ENCODE measurements at places on chromosomes 13 and 19. TPM values are rescaled to one million over a fixed set of nuclear protein-coding genes. Genes with fewer than 3 reads are reported as not detected.

The ZNF132 gene
- total RNA-seq = 6.4 TPM

The EHD2 gene
- total RNA-seq = 1.9 TPM

The ZNF726 gene
- 10.5 TPM for total RNA-seq

The CAMSAP3 gene
- total RNA-seq = 1.3 TPM

The TEX29 gene
- 0.80 TPM for total RNA-seq

GRCh38 chr13:29654384-29654783 is 58.9 kb upstream of the SLC7A1 start:
- no peaks in the 10 kb centered on the region for H3K4me1 ChIP-seq
- no peak overlapping the region for H3K4me3 ChIP-seq
- H3K27ac ChIP-seq = no peak overlapping the region
- DNase-seq = no peak

DNA sequence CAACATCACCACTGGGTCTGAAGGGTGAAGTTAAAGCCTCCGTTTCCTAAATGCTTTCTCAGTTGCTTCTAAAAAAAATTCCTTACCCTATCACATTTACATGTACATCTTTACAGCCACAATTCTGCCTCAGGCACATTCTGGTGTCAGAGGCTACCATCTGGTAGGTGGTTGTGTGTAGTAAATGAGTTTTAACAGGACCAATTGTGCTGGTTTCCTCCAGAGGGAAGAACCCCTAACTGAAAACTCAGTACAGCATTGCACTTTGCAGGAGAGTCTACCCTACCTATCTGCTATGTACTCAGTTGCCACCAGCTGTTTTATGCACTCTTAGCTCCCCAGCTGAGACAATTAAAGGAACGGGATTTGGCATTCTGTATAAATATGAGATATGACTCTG is 1576.5 kb downstream of the PCDH9 start:
- DNase-seq = no peak
- H3K4me1 ChIP-seq = no peaks in the 10 kb centered on the region
- H3K27ac ChIP-seq = no peak overlapping the region
- H3K27me3 ChIP-seq = no peaks in the 10 kb centered on the region
- H3K36me3 ChIP-seq = no peaks in the 10 kb centered on the region
- no peak overlapping the region for H3K4me3 ChIP-seq

DNA sequence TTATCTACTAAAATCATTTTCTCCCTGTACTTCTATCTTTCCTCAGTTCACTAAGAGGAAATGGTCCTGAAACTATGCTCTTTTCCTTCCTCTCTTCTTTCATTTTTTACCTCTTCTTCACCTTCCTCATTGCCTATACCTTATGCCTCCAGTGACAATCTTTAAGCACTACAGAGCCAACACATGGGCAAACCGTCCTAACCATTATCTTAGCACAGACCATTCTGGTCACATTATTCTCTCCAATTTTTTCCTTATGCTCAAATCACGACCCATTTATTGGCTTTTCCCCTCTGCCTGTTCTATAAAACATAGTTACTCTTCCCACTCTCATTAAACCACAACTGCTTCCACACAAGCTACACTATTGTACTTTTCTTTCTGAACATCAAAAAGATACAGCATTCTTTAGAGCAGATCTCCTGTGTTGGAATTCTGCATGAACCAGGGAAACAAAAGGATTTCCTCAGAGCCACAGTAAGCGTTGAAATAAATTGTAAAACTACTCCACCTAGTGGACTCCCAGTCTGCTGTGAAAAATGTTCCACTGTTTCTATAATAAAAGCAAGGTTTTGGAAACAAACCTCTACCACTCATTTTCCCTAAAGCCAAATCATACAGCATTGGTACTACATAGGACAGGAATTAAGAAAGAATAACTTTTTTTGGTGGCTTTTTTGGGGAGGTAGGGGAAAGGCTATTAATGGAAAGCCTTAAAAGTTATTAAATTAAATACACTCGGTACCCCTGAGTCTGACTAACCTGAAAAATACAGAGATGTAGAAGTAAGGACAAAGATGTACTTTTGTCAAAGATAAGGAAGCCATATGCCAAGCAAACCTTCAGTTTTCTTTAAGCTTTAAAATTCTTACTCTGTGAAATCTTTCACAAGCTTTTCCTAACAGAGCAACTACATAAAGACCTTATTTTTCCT is 19.5 kb downstream of the NUFIP1 start:
- no peak overlapping the region for H3K4me3 ChIP-seq
- no peaks in the 10 kb centered on the region for H3K4me1 ChIP-seq

DNA sequence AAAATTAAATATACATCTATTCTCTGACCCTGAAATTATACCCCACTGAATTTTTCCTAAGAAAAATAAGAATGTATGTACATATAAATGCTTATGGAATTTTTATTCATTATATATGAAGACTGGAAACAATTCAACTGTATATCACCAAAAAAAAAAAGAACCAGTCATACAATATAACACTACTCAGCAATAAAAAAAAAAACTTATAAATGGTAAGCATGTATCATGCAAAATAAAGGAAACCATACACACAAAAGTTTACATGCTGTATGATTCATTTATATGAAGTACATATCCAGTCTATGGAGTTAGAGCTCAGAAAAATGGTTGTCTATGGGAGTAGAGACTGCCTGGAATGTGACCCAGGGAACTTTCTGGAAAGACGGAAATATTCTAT is 199.4 kb upstream of the MIR17HG start:
- no peak overlapping the region for H3K27ac ChIP-seq
- no peaks in the 10 kb centered on the region for H3K27me3 ChIP-seq
- no peak overlapping the region for H3K4me3 ChIP-seq
- H3K36me3 ChIP-seq = no peaks in the 10 kb centered on the region
- H3K4me1 ChIP-seq = no peaks in the 10 kb centered on the region

DNA sequence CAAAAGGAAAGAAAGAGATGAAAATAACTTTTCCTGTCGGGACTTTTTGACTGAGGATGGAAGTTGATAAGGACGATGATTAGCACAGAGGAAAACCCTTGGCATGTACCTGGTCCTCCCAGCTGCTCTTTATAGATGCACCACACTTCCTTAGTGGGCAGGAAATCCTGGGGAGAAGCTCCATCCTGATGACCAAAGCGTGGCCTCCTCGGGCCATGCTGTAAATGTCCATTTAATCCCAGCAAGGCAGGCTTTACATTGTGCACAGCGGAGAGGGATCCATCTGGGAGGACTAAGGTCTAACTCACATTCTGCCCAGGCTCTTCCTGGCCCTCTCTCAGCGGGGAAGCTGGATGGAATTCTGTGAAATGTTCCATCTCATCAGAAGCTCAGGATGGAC is 113.5 kb downstream of the COL4A2 start:
- no peaks in the 10 kb centered on the region for H3K36me3 ChIP-seq
- no peak overlapping the region for H3K4me3 ChIP-seq
- no peak for DNase-seq
- H3K27me3 ChIP-seq = peaks cover 79% of the 10 kb centered on the region
- H3K27ac ChIP-seq = no peak overlapping the region

DNA sequence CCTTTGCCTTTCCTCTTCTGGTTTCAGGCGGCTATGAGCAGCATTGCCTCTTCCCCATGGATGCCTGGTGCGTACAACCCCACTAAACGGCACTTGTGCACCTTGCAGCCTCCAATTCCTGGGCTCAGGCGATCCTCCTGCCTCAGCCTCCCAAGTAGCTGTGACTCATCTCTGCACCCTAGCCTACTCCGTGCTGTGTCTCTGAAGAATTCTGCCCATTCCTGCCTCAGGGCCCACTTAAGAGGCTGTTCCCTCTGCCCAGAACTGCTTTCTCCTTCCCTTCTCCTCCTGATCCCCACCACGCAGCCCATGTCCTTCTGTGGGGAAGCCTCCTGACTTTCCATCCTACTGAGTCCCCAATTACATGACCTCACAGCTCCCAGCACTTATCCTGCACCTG is 142.2 kb upstream of the ZNF507 start:
- H3K4me1 ChIP-seq = no peaks in the 10 kb centered on the region
- H3K27ac ChIP-seq = no peak overlapping the region
- H3K36me3 ChIP-seq = no peaks in the 10 kb centered on the region
- DNase-seq = no peak
- no peaks in the 10 kb centered on the region for H3K27me3 ChIP-seq
- H3K4me3 ChIP-seq = no peak overlapping the region

- no peak for DNase-seq
- H3K36me3 ChIP-seq = no peaks in the 10 kb centered on the region
- H3K4me3 ChIP-seq = no peak overlapping the region
- H3K4me1 ChIP-seq = no peaks in the 10 kb centered on the region
- H3K27ac ChIP-seq = no peak overlapping the region
- peaks cover 77% of the 10 kb centered on the region for H3K27me3 ChIP-seq
These were observed 4.7 kb downstream of the SLITRK5 start for GRCh38 chr13:87675851-87676250.

GRCh38 chr19:7759156-7759555 is 3.9 kb upstream of the CLEC4M start:
- no peaks in the 10 kb centered on the region for H3K4me1 ChIP-seq
- no peak overlapping the region for H3K27ac ChIP-seq
- H3K27me3 ChIP-seq = no peaks in the 10 kb centered on the region
- no peaks in the 10 kb centered on the region for H3K36me3 ChIP-seq
- no peak overlapping the region for H3K4me3 ChIP-seq

GRCh38 chr19:2350656-2351055 is 9.4 kb upstream of the TMPRSS9 start:
- no peak overlapping the region for H3K4me3 ChIP-seq
- no peak for DNase-seq
- no peaks in the 10 kb centered on the region for H3K27me3 ChIP-seq
- no peaks in the 10 kb centered on the region for H3K4me1 ChIP-seq

GRCh38 chr19:56839652-56840450 is 675 bp downstream of the PEG3 start:
- peak overlapping the region; percentile 27 for H3K4me3 ChIP-seq
- H3K27me3 ChIP-seq = no peaks in the 10 kb centered on the region
- no peaks in the 10 kb centered on the region for H3K4me1 ChIP-seq
- H3K27ac ChIP-seq = no peak overlapping the region

DNA sequence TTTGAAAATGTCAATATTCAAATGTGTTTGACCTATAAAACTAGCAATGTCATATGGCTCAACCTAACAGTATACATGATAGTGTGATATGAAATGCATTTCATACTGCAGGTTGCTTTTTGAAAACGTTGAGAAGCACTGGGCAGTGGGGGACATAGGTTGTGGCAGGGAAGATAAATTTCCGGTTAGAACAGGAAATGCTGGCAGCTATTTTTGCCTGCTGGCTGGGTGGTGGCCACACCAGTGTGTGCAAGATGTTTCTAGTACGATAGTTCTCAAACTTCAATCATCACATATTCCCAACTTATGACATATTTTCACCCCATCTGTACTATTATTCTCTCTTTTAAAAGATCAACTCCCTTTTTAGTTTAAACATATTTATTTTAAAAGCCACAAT is 17.2 kb downstream of the FXYD5 start:
- H3K4me1 ChIP-seq = no peaks in the 10 kb centered on the region
- H3K27me3 ChIP-seq = no peaks in the 10 kb centered on the region
- H3K4me3 ChIP-seq = no peak overlapping the region
- DNase-seq = no peak
- no peak overlapping the region for H3K27ac ChIP-seq
- H3K36me3 ChIP-seq = no peaks in the 10 kb centered on the region

GRCh38 chr13:27644302-27644701 is 22.6 kb downstream of the POLR1D start:
- H3K4me1 ChIP-seq = no peaks in the 10 kb centered on the region
- H3K27me3 ChIP-seq = no peaks in the 10 kb centered on the region
- DNase-seq = no peak
- no peak overlapping the region for H3K4me3 ChIP-seq
- H3K36me3 ChIP-seq = peaks cover 12% of the 10 kb centered on the region

- no peaks in the 10 kb centered on the region for H3K27me3 ChIP-seq
- no peak overlapping the region for H3K27ac ChIP-seq
- H3K36me3 ChIP-seq = no peaks in the 10 kb centered on the region
- DNase-seq = no peak
- H3K4me3 ChIP-seq = no peak overlapping the region
These were observed 208.3 kb upstream of the PCDH9 start for GRCh38 chr13:67438465-67438864.

GRCh38 chr13:49502954-49503353 is 7.2 kb downstream of the PHF11 start:
- H3K4me1 ChIP-seq = no peaks in the 10 kb centered on the region
- DNase-seq = no peak
- H3K4me3 ChIP-seq = no peak overlapping the region

GRCh38 chr13:58324161-58324560 is 692.6 kb downstream of the PCDH17 start:
- H3K4me1 ChIP-seq = no peaks in the 10 kb centered on the region
- no peaks in the 10 kb centered on the region for H3K36me3 ChIP-seq
- H3K27me3 ChIP-seq = no peaks in the 10 kb centered on the region

DNA sequence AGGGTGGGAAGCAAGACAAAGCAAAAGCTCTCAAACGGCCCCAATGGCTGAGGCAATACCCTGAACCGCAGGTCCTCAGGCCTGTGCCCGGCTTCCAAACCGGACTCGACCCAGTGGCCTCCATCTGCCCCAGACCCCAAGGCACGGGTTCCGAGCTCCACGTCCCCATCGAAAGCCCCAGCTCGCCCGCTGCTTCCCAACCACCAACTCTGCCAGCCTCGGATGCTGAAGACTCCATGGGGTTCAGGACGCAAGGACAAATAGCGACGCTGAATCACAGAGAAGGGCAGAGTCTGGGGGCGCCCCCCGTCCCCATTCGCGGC is 559 bp downstream of the POLR2E start:
- H3K27ac ChIP-seq = no peak overlapping the region
- peak overlapping the region; percentile 78 for H3K4me3 ChIP-seq
- H3K36me3 ChIP-seq = peaks cover 34% of the 10 kb centered on the region

GRCh38 chr13:59360108-59360507 is 803.6 kb downstream of the DIAPH3 start:
- no peak overlapping the region for H3K4me3 ChIP-seq
- H3K27ac ChIP-seq = no peak overlapping the region
- no peaks in the 10 kb centered on the region for H3K4me1 ChIP-seq
- H3K36me3 ChIP-seq = no peaks in the 10 kb centered on the region
- H3K27me3 ChIP-seq = no peaks in the 10 kb centered on the region
- DNase-seq = no peak

GRCh38 chr13:110676595-110677587 is 29.0 kb downstream of the CARS2 start:
- H3K4me3 ChIP-seq = no peak overlapping the region
- H3K27me3 ChIP-seq = no peaks in the 10 kb centered on the region
- H3K4me1 ChIP-seq = no peaks in the 10 kb centered on the region

- H3K27me3 ChIP-seq = no peaks in the 10 kb centered on the region
- H3K4me3 ChIP-seq = no peak overlapping the region
- no peaks in the 10 kb centered on the region for H3K4me1 ChIP-seq
- H3K36me3 ChIP-seq = peaks cover 29% of the 10 kb centered on the region
These were observed 85.6 kb downstream of the RBM26 start for GRCh38 chr13:79320433-79320832.

GRCh38 chr19:55094456-55095259 is 19.0 kb downstream of the EPS8L1 start:
- no peak overlapping the region for H3K4me3 ChIP-seq
- H3K27me3 ChIP-seq = no peaks in the 10 kb centered on the region
- H3K27ac ChIP-seq = no peak overlapping the region
- no peaks in the 10 kb centered on the region for H3K4me1 ChIP-seq
- peaks cover 19% of the 10 kb centered on the region for H3K36me3 ChIP-seq
- DNase-seq = no peak

GRCh38 chr13:90307136-90307535 is 1040.4 kb upstream of the MIR17HG start:
- H3K27me3 ChIP-seq = no peaks in the 10 kb centered on the region
- H3K4me3 ChIP-seq = no peak overlapping the region
- no peaks in the 10 kb centered on the region for H3K36me3 ChIP-seq
- no peak for DNase-seq

All from thymus (tissue), 14 donors.